ENCODE measurements at places on chromosomes 7 and 10.

GRCh38 chr10:10870523-10871241 is 147.0 kb upstream of the CELF2 start:
- DNase-seq: no peak

DNA sequence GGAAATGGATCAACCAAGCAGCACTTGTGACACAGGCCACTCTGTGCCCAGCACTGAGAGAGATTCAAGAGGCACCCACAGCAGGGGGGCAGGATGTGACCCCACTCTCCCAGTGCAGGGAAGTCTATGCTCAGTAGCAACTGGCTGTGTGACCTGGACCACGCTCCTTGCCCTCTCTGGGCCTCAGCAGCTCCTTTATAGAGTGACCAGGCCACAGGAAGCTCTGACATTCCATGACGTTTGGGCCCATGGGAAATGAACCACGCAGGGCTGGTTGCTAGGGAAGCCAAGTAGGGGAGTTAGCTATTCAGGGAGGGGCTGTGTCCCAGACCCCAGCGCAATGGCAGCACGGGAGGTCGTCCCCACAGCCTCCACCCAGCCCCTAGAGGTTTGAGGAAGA is 232.6 kb downstream of the USP6NL start:
- DNase-seq: no peak

GRCh38 chr7:117728890-117729624 is 144.2 kb downstream of the CTTNBP2 start:
- no peak for DNase-seq

GRCh38 chr7:122027058-122027457 is 117.0 kb downstream of the AASS start:
- no peak for DNase-seq

- DNase-seq: no peak
These were observed 147.3 kb downstream of the ARL4A start for GRCh38 chr7:12834782-12835181.

DNA sequence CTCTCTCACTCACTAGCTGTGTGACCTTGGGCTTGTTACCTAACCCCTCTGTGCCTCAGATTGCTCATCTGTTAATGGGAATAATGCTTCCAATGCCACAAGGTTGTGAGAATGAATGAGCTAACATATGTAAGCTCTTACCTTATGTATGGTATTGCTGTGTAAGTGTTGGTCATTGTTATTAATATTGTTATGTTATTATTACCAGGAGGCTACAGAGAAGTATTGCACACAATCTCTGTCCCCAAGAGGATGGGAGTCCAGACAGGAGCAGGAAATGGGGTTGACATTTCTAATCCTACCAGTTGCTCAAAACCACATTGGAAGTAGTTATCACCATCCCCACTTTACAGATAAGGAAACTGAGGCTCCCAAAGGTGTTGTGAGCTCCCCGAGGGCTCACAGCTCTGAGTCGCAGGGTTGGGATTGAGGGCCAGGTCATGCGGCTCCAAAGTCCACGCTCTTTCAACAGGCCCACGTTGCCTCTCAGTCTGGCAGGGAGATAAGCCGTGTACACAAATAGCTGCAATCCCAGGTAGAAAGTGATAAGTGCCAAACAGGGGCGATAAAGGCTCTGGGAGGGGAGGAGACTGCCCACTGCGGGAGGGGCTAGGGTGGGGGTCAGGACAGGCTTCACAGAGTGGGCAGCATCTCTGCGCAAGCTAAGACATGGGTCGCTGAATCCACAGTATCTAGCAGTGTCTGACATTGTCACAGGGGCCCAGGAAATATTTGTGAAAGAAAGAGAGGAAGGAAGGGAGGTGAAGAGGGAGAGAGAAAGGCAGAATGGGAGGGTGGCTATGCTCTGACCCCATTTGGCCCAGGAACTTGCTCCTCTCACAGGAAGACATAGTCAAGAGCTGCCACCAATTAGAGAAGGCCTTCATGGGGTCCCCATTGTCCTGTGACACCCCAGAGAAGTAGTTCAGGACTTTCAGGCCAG is 9.6 kb upstream of the ZMIZ1 start:
- no peak for DNase-seq

DNA sequence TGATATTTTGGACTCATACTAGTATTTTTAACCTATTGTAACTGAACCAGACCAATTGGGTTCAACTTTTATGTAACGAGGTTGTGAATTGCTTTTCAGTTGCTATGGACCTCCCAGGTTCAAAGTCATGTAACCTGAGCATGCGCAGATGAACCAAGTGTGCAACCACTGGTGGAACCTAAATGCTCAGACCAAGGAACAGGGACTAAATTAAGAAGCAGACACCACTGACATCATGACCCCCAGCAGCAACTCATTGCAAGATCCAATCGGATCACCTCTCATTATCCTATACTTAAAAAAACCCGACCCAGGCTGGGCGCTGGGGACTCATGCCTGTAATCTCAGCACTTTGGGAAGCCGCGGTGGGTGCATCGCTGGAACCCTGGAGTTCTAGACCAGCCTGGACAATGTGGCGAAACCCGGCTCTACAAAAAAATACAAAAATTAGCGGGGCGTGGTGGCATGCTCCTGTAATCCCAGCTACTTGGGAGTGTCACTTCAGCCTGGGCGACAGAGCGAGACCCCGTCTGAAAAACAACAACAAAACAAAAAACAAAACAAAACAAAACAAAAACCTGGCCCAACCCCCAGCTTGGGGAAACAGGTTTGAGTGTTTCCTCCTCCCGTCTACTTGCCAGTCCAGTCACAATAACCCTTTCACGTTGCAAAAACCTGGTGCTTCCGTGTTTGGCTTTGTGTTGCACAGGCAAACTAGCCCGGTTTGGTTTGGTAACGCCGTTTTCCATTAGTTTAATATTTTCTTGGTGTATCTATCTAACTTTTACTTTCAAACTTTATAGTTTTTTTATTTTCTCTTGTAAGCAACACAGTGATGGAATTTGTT is 11.3 kb upstream of the ZNF518A start:
- no peak for DNase-seq

- no peak for DNase-seq
These were observed 4.1 kb upstream of the CALML5 start for GRCh38 chr10:5503477-5503835.

DNA sequence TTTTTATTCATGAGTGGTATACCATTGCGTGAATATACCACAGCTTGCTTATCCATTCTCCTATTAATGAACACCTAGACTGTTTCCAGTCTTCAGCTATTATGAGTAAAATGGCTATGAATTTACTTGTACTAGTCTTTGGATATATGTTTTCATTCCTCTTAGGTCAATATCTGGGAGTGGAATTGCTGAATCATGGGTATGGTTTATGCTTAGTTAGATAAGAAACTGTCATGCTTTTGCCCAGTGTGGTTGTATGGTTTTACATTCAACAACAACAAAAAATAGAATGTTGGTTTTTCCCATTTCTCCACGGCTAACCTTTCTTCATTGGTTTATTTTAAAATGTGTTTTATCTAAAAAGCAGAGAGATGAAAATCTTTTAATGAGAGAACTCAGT is 308.3 kb downstream of the PHF14 start:
- DNase-seq: no peak

GRCh38 chr10:46030091-46030937 is at the start of gene NCOA4:
Gene NCOA4, minus strand, starts transcription at chr10:46030623. Its CDS starts 13,943 bp downstream, at chr10:46016680.
- DNase-seq: peak; percentile 91

GRCh38 chr7:54932818-54933543 is 85.8 kb upstream of the EGFR start:
- no peak for DNase-seq

DNA sequence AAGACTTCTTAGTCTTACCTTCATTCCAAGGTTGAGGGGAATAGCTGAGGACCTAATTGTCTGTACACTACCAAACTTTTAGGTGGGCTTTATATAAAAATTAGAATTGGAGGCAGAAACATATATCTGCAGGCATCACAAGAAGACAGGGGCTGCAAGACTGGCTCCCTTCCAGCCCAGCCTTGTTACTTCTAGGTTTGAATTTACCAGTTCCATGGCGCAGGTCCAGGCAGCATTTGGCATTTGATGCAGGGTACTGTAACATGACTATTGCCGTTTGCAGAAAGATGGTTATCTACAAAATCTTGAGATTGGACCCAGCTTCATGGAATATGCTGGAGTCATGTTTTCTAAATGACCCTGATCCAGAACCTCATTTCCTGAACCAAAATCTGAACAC is 105.4 kb upstream of the RHOBTB1 start:
- DNase-seq: no peak

GRCh38 chr10:76928565-76928964 is 709.0 kb downstream of the KCNMA1 start:
- no peak for DNase-seq

DNA sequence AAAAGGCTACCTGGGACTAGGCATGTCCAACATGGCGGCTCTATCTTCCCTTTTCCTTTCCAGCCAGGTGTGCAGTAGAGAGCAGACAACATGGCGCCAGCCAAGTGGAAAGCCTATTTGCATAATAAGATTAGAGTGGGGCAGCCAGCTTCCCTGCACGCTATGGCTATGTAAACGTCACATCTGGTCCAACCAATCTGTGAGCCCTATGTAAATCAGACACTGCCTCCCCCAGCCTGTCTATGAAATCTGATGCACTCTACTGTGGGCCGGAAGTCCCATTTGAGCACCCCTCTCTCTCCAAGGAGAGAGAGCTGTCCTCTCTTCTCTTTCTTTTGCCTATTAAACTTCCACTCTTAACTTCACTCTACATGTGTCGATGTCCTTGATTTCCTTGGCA is 984.9 kb upstream of the AUTS2 start:
- DNase-seq: no peak

DNA sequence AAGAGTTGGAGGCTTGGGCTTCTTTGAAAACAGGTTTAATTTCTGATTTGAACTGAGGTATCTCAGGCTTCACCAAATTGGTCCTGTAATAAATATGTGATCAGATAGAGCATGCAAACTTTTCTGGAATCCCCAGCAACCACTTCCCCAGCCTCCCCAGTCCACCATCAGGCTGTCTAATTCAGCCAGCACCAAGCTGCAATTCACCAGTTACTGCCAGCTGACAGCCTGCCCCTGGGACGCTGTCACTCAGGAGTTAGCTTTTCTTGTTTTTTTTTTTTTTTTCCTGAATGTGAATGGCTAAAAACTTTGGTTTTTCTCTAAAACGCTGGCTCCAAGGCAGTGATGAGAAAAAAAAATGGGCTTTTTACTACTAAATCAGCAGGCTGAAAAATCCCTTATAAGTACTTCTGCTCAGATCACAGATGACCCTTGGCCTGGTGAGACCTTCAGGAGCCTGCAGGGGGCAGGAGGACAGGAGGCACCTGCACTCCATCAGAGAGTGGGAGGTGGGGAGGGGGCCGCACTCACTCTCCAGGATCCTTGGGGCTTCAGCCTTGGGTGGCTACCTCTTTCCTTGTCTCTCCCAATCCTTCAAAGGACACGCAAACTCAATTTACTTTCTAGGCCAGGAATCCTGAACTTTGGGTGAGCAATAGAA is 349.4 kb downstream of the GATA3 start:
- no peak for DNase-seq

DNA sequence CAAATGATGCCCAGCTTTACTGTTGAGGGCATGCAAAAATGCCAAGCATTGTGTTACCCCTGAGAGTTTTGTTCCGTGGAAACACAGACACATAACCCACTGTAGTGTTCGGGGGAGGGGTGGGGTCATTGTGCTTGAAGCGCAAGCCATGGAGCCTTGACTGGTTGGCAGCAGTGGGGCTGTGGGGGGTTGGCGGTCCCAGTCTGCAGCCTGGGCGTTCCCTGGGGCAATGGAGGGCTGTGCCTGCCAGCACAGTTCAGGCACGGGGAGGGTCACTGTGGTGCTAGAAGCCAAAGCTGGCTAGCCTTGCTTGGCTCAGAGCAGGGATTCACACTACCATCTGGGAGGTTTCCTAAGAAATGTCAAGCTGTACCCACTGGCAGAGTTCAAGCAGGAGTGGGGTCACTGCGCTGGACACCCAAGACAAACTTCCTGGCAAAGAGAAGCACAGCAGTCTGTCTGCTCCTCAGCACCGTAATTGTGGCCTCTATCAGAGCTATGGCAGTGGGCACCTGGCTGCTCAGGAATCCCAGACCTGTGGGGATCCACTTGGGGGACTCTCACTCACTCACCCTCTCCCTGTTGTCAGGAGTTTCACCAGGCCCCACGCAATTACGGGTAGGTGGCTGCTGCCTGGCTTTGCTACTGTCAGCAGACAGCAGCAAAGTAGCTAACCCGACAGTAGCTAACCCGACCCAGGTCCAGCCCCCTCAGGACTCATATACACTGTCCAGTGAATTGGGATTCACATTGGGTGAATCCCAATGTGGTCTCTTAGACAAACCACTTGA is 292.4 kb downstream of the ZWINT start:
- DNase-seq: no peak

DNA sequence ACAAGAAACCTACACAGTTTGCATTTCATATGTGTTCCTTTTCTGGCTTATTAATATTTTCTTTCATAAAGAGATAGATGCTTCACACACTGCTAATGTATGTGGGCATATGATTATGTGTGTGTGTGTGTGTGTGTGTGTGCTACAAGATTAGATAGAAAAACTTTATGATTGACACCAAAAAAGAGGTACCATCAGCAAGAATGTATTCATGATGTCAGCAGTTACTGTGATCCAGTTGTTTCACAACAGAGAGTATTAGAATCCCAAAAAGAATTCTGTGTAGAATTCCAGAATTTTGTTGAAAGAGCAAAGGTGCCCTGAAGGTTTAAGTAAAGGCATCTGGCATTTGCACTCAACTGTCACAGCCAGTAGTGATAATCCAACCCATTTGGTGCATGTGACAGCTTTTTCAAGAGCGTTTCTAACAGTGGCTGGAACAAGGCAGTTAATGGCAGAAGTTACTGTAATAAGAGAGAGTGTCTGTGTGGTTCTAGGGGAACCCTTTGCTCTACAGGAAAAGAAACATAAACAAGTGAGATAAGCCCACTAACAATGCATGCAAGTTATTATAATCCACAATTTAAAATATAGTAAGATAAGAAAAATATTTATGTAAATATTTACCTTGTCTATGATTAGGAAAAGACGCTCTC is 16.6 kb downstream of the RELN start:
- DNase-seq: no peak

DNA sequence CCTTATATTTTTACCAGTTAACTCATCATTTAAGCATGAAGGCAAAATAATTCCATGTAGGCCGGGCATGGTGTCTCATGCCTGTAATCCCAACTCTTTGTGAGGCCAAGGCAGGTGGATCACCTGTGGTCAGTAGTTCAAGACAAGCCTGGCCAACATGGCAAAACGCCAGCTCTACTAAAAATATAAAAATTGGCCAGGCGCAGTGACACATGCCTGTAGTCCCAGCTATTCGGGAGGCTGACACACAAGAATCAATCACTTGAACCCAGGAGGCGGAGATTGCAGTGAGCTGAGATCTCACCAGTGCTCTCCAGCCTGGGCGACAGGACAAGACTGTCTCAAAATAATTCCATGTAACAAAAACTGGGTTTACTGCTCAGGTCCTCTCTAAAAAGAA is 18.3 kb downstream of the HNRNPA2B1 start:
- no peak for DNase-seq

DNA sequence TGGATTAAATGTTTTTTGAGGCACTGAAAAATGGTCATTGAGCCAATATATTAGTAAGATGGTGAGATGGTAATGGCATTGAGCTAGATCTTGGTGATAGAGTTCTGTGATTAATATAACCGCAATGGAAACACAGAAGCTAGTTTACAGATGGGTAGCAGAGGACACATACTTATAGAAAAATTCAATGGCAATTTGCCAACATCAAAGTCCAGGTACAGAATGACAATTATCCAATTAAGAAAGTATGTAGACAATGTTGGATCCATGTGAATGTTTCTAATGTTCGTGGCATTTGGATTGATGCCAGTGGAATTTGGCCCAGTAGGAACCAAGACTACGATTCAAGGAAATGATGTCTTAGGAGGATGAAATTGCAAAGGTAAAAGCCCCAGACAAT is 187.8 kb downstream of the GNAT3 start:
- DNase-seq: no peak

- no peak for DNase-seq
These were observed 251.0 kb downstream of the NXPH1 start for GRCh38 chr7:8684426-8684825.

All from memory B cell (primary cell).